Cortex of kidney (tissue), 1 donor: ENCODE measurements at places on chromosomes 4 and X.

DNA sequence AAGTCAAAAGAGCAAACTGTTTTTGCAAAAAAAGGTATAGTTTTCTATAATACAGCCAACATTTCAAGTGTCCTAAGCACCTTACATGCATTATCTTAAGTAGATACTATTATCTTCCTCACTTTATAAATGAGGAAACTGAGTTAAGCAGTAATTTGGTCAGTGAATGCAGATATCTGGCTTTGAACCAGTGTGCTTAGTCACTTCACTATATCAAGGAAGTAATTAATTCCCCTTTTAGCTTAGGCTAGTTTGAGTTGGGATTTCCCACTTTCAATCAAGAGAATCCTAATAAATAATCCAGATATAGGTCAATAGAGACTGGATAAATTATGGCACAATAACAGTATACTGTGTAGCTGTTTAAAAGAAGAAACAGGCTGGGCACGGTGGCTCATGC, 14.8 kb downstream of the SPINK2 start:
- no peak for DNase-seq

- DNase-seq = no peak
Measured at GRCh38 chr4:1767770-1768366, 25.2 kb upstream of the FGFR3 start.

- no peak for DNase-seq
Measured at GRCh38 chr4:41066049-41066448, 148.3 kb downstream of the APBB2 start.

DNA sequence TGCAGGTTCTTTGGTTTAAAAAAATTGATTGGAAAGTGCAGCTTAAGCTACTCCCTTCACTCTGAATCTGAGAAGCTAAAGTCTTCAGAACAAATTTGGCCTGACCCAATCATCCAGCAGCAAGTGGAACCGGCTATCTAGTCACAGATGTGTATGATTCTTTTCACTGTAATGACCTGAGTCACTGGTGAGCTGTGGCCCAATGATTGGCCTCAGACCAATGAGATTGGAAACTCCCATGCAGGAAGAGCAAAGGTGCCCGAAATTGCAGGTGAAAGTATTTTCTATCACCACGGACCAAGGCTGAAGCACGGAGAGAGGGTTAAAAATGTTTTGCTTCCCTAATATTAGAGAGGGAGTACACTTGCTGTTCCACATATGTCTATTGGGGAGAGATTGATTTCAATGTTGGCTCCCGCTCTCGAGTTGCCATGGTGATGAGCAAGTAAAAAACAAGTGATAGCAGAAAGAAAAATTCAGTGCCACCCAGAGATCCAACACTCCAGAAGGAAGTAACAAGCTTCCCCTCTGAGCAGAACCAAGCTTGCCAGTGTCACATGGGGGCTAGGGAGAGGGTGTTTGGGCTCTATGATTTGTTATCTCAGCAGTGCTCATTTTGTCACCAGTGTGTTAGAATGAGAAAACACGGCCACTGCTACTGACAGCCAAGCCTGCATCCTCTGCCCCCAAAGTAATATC, 11.2 kb downstream of the RIPPLY1 start:
- no peak for DNase-seq

- no peak for DNase-seq
Measured at GRCh38 chrX:155086202-155086840, 15.0 kb downstream of the BRCC3 start.

- no peak for DNase-seq
Measured at GRCh38 chr4:85491527-85491926, 16.6 kb downstream of the ARHGAP24 start.

DNA sequence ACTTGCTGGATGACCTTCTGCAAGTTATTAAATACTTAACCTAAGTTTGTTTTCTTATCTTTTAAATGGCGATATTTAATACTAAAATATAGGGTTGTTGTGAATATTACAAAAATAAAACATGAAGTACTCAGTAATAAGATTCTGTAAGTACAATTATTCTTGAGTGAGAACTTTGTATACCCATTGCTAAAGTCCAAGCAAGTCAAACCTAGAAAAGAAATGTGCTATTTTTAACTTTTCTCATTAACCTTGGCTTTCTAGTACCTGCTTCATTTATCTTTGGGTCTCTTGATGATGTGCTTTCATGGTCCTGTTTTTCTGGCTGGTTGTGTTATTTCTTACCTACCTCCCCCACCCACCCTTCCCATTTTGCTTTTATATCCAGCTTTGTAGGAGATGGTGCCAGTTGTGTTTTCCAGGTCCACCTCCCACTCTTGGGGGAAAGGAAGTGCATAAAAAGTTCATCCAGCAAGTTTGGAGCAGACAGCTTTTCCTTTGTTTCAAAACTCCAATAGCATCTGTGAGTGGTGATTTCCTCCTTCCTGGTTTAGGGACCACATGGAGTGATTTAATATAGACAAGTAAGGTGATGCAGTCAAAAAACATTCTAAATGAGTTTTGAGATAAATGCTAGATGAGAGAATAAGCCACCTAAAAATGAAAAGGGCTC, 7.5 kb upstream of the CXCL8 start:
- no peak for DNase-seq

GRCh38 chr4:153850533-153851280, 61.8 kb upstream of the SFRP2 start:
- no peak for DNase-seq

DNA sequence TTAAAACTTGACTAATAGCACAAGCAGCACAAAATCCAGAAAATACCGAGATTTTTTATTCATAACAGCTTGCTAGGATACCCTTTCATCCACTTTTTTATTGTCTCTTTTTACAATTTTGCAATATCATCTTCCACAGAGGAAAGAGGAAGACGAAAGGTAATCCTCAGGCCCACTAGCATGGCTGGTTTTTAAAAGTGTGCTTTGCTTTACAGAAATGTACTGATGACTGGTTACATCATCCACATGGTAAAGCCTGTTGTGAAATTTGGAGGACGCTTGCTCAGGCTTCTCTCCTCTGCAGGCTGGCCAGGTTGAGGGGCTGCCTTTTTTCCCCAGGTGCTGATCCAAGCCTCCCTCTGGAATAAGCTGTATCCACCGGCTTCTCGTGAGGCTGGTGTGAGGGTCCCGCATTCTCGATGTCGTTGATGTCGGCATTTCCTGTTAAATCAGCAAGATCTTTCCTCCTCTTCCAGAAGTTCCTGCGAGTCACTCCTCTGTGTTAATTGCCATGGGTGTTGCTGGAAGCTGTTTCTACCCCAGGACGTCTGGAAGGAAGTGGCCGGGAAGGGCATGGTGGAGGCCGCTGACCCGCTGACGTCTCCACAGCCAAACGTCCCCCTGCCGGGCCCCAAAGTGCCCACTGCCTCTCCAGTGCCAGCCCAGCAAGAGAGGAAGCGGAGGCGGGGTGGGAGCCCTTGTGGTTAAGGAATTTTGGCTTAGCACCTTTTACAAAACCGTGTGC, 5.8 kb upstream of the DGKQ start:
- no peak for DNase-seq

- no peak for DNase-seq
Measured at GRCh38 chr4:150116506-150116905, 38.3 kb downstream of the DCLK2 start.

DNA sequence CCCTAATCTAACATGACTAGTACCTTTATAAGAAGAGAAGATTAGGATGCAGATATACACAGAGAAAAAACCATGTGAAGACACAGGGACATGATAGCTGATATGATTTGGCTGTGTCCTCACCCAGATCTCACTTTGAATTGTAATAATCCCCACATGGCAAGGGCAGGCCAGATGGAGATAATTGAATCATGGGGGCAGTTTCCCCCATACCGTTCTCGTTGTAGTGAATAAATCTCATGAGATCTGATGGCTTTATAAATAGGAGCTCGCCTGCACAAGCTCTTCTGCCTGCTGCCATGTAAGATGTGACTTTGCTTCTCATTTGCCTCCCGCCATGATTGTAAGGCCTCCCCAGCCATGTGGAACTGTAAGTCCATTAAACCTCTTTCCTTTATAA, 364.3 kb downstream of the FBXW7 start:
- DNase-seq = no peak

- DNase-seq = no peak
Measured at GRCh38 chr4:24914460-24914859, 1.6 kb upstream of the CCDC149 start.

GRCh38 chr4:89506866-89507491, 199.4 kb upstream of the GPRIN3 start:
- DNase-seq = no peak

DNA sequence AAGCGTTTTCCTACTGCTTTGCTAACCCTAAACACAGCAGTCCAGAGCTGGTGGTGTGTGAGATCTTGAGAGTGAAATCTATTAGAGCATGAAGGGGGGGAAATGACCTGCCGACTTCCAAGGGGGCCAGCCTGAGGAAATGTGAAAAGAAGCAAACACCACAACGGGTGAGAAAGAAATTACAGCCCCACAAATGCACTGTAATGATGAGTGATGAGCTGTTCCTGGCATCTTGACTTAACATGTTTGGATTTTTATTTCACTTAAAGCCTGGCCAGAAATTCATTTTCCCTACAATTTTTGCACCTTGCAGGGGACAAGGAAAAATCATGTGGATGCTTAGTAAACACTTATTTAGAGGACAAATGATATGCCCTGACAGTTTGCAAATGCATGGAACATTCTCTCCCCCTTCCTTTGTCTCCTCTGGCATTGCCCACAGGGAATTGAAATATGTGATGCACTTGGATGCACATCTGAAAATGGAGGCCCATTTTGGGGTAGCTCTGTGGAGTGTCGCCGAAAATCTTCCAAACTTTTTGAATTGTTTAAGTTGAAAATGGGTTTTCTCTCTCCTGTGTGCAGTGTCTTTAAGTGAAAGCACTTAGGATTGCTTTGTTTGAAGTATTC, 84.3 kb upstream of the TMEM150C start:
- DNase-seq = no peak

- no peak for DNase-seq
Measured at GRCh38 chr4:175930471-175930870, 118.4 kb upstream of the GPM6A start.

- DNase-seq = no peak
Measured at GRCh38 chr4:138904793-138905192, 110.8 kb upstream of the NOCT start.

DNA sequence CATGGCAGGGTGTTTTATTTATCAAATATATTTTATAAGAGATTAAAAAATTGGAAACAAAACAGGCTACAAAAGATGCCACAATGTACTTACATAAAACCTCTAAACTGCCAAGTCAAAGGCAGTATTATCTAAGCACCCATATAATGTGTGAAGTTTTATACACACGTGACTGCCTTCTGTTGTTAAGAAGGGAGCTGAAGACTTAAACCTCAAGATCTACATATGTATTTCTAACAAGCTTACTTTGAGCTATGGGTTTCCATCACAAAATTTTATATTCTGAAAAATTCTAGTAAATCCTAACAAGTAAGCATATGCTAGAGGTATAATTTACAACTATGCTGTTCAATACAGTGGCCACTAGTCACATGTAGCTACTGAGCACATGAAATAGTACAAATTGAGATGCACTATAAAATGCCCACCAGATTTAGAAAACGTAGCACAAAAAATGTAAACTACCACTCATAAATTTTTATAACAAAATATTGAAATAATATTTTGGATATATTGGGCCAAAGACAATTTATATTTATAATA, 9.8 kb downstream of the ATP8A1 start:
- no peak for DNase-seq

GRCh38 chrX:35670889-35671288, 127.3 kb upstream of the MAGEB16 start:
- no peak for DNase-seq

- DNase-seq = no peak
Measured at GRCh38 chr4:52574036-52574435, 85.1 kb downstream of the USP46 start.

- no peak for DNase-seq
Measured at GRCh38 chr4:111596491-111596890, 548.8 kb upstream of the FAM241A start.

DNA sequence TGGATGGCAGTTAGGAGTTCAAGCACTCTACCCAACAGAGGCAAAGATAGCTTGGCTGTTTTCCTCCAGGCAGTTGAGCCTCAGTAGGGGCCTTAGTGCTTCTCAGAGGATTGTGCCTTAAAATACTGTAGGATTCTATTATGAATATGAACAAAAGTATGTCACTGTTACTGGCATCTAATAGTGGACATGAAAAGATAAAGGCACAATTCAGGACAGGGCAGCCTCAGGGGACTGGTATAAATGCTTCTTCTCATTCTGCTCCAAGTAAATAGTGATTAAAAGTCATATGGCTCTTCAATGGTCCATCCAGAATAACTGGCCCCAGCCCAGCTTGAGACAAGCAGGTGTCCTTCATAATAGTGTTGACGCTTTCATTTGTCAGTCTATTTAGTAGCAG, 17.7 kb downstream of the COL4A6 start:
- no peak for DNase-seq

GRCh38 chr4:27921231-27921630, 1060.6 kb downstream of the STIM2 start:
- DNase-seq = no peak

DNA sequence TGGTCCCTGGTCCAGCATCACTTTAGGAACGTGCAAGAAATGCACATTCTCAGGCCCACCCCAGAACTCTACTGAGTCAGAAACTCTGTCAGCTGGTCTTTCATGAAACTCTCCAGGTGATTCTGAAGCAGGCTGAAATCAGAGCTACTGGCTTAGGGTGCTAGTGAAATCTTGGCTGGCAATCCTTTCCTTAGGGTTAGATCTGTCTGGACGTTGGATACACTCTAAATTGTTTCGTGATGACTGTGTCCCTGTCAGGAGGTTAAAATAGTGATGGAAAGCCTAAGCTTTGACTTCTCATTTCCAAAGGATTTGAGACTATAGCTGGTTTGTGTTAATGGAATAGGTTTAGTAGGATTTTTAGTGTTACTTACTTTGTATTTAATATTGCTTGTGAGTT, 99.1 kb downstream of the ARHGAP10 start:
- DNase-seq = no peak

DNA sequence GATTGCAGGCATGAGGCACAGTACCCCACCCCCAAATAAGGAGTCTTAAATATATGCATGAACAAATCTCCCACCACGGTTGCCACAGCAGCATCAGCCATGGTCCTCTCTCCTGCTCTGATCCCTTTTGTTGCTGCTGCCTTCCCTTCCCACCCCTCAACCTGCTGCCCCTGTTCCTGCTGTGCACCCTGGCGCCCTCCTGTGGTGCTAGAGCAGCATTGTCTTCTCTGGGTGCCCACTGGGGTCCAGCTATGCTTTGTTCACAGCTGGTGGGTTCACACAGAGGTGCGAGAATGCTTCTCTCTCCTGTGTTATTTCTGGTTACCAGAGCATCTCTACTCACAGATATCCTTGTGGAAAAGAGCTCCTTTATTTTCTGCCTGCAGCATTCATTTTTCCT, 116.2 kb downstream of the GATB start:
- no peak for DNase-seq

DNA sequence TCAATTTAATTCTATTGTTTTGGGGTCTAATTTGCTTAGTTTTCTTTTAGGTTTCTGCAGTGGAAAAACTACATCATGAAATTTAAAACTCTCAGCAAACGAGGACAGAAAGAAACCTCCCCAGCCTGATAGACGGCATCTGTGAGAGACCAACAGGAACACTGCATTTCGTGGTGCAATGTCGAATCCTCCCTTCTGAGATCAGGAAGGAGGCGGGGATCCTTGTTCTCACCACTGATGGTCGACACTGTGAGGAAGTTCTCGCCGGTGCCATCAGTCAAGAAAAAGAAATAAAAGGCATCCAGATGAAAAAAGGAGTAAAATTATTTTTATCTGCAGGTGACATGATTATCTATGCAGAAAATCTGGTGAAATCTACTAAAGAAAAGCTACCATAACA, 16.5 kb downstream of the GAK start:
- no peak for DNase-seq
